Brain microvascular endothelial cell (primary cell): ENCODE measurements at places on chromosomes 3 and 15.

- DNase-seq, result no peak
Observed at GRCh38 chr3:56800130-56800831, 1.5 kb downstream of the ARHGEF3 start.

GRCh38 chr3:70020906-70021660 is 21.6 kb downstream of the SAMMSON start:
- DNase-seq, result no peak

GRCh38 chr3:27976933-27977332 is 254.8 kb upstream of the EOMES start:
- DNase-seq, result no peak

DNA sequence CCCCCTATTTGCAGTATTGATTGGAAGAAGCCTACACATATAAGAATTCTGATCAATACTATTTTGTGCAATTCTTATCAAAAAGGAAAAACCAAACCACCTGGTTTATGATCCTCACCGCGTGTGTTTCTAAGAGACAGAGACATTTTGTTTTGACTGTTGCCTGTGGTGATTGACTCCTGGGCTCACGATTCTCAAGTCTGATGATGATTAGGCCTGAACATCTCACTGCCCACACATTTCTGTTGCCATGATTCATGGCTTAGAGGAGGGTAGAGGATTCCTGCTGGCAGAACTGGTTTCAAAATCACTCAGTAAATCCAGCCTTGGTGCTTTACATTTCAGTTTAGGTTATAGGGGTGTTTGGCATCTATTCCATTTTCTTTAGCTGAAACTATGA is 88.3 kb upstream of the UBE3A start:
- DNase-seq, result no peak

DNA sequence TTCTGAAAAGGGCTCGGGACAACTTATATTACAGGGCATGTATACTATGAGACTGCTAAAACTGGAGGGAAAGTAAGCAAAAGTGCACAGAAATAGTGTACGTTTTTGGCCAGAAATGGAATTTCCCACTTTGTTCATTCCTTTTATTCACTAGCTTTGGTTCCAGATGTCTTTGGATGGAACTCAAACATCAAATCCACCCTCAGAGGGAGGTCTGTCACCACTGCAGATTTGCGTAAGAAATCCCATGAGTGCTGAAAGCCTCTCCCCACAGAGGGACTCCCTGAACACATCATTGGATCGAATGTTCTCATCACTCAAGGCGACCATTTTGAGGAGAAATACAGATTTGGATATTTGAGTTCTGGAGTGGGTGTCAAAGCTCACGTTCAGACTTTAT is 71.6 kb downstream of the FEM1B start:
- no peak for DNase-seq

DNA sequence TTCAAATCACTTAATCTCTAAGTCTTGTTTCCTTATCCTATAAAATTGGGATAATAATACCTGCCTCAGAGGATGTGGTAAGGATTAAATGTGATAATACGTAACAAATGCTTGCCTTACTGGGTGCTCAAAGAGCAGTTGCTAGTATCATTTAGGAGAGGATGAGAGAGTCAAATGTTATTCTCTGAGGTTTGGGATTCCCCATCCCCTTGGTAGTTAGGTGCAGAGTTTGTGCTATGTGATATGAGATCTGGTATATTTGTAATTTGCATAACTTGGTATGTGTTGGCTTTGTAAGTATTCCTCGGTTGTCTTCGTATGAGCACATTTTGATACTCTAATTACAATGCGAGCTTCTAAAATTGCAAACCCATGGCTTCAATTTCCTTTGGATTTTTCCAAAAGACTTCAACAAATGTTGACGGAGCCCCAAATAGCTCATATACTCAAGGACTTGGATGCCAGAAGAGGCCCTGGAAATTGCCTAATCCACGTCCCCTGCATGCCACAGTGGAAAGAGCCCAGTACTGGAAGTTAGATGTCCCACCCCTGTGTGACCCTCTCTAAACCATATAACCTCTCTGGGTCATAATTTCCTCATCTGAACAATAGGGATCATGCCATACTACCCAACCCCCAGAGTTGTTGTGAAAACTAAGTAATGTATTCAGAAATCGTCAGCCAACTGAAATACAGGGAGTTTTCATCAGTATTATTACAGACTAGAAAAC is 85.0 kb downstream of the FBN1 start:
- no peak for DNase-seq

- DNase-seq, result no peak
Observed at GRCh38 chr3:50395070-50395860, 35.9 kb upstream of the TMEM115 start.

GRCh38 chr15:62997441-62997840 is 45.1 kb upstream of the TPM1 start:
- DNase-seq, result no peak

DNA sequence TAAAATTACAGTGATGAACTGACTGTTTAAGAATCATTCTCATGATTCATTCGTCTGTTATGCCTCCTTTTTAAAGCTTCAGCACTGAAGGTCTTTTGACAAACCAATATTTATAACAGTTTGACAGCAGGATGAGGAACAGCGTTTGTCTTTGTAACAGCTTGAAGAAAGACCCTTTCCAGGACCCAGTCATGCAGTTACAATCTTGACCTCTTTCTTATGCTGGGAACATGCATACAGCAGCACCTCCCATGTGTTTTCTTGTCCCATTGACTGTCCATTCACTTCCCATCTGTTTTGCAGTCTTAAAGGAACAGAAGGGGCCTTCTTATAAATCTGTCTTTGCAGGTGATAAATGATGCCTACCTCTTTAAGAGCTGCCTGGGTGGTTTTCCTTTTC is 87.2 kb downstream of the OPA1 start:
- peak; percentile 4 for DNase-seq

DNA sequence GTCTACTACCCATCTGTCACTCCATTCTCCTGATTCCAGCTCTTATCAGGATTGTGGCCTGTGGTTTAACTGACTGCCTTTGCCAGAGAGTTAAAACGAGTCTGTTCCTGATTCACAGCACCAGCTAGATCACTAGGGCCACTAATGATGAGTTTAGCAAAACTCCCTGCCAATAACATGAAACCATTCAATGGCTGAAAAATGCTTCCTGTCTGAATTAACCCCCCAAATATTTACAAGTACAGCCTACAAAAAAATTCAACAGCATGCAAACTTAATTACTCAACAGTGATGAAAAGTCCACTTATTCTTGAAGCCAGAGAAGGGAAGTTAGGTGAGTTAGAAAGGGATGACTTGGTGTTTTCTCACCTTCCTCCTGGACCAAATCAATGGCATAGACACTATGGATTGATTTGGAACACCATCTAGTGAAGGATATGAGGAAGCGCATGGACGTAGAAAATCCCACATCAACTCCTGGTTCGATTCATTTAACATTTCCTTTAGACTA is 141.4 kb downstream of the TGFBR2 start:
- peak; percentile 80 for DNase-seq

DNA sequence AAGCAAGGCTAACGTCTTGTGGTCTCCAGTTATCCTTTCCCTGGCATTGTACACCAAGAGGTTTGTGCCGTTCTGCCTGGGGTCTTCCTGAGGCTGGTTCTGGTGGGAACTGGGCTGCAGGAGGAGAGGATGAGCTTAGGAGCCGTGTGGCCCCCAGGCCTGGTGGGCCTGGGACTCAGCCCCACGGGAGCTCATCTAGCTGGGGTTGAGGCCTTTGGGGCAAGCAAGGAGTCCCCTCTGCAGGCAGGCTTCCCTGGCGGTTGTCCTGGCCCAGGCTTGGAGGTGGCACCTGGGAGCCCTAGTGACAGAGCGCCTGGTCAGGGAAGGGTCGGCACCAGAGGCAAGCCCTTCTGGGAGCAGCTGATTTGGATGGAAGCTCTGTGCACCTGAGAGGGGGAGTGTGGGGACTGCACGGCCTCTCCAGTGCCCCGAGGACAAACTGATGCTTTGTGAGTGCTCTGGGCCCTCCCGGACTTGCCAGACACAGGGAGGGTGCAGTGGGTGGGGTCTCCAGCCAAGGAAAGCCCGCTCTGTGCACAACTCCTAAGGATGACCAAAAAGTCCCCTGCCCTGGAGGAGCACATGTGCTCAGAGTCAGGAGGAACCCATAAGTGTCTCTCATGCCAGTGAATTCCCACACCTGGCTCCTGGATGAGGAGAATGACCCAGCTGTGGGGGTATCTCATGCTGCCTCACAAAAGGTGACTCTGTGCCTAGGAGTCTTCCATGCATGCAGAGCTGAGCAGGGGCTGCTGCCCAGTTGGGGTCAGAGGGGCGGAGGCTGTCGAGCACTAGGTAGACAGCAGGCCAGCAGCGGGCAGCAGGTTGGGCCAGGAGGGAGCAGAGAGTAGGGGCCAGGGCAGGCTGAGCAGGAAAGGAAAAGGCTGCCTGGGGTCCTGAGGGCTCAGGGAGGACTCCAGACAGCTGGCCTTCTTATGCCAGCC is 2.7 kb downstream of the PAK6 start:
- DNase-seq, result no peak

GRCh38 chr3:171390051-171390941 is 69.9 kb downstream of the TNIK start:
- no peak for DNase-seq

GRCh38 chr3:95037097-95037496 is 974.2 kb downstream of the NSUN3 start:
- no peak for DNase-seq

- no peak for DNase-seq
Observed at GRCh38 chr15:73812806-73813465, 59.8 kb upstream of the INSYN1 start.

GRCh38 chr3:33385423-33385822 is 54.8 kb downstream of the UBP1 start:
- no peak for DNase-seq

DNA sequence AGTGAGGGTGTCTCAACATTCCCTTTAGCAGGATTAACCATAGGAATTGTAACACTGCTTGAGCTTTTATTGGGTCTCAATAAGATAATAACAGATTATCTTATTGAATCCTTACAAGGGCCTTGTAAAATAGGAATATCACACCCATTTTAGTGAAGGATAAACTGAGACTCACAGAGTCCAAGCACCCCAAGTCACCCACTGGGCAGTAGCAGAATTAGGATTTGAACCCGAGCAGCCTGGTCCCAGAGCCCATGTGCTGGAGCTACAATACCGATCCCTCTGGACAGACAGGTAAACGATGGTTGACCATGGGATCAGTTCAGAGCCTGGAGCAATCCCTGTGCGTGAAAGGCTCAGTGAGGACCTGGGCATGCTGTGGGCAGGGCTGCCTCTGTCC is 56.3 kb upstream of the MRPS22 start:
- DNase-seq, result no peak

DNA sequence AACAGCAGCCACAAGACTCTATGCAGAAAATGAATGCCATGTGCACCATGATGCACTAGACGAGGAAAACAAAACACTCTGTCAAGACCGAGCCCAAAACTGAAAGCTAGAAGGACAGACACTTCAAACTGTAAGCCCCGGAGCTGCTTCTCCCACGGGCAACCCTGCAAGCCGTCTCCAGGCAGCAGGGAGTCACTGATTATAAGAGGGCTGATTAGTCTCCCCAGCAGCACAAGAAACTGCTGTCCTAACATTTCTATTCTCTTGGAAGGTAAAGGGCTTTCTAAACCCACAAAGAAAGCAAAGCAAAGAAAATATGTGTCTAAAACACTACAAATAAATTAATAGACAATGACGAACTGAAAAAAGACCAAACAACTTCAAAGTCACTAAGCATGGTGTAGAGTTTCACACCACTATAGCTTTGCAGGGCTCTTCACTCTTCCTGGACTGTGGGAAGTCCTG is 15.5 kb downstream of the TBC1D2B start:
- peak; percentile 60 for DNase-seq

- no peak for DNase-seq
Observed at GRCh38 chr3:66106788-66107187, 68.1 kb upstream of the MAGI1 start.

GRCh38 chr15:49946681-49947080 is 172.4 kb downstream of the ATP8B4 start:
- DNase-seq, result no peak

GRCh38 chr3:101735833-101736232 is 11.4 kb downstream of the CEP97 start:
- DNase-seq, result no peak
